Ovary (tissue), 10 donors: ENCODE measurements at places on chromosomes 6 and 20. TPM values are rescaled to one million over a fixed set of nuclear protein-coding genes. Genes with fewer than 3 reads are reported as not detected.

UNC5CL gene
- polyA plus RNA-seq, result 0.91 TPM

KIF6 gene
- 0.15 TPM for polyA plus RNA-seq

LY6G6F gene
- polyA plus RNA-seq, result not detected

COL20A1 gene
- polyA plus RNA-seq, result not detected

GPR6 gene
- polyA plus RNA-seq, result not detected

RAET1G gene
- 1.5 TPM for polyA plus RNA-seq

ZNF311 gene
- polyA plus RNA-seq, result 1.7 TPM

TMEM181 gene
- polyA plus RNA-seq, result 7.3 TPM

JPH2 gene
- polyA plus RNA-seq, result 2.9 TPM

MEP1A gene
- polyA plus RNA-seq, result not detected

RNF182 gene
- 0.50 TPM for polyA plus RNA-seq

CLVS2 gene
- polyA plus RNA-seq, result 0.08 TPM

ABT1 gene
- polyA plus RNA-seq, result 8.5 TPM

LY6G5C gene
- 3.7 TPM for polyA plus RNA-seq

KIAA1755 gene
- polyA plus RNA-seq, result 9.6 TPM

OSTM1 gene
- 10.9 TPM for polyA plus RNA-seq

RANBP9 gene
- polyA plus RNA-seq, result 24.8 TPM

PSORS1C2 gene
- not detected for polyA plus RNA-seq

EYS gene
- 0.03 TPM for polyA plus RNA-seq

SNAI1 gene
- 0.95 TPM for polyA plus RNA-seq

RFX6 gene
- not detected for polyA plus RNA-seq

CALHM4 gene
- not detected for polyA plus RNA-seq

PACRG gene
- 2.5 TPM for polyA plus RNA-seq

RHAG gene
- polyA plus RNA-seq, result not detected

SRPK1 gene
- polyA plus RNA-seq, result 18.5 TPM

CENPW gene
- polyA plus RNA-seq, result 8.6 TPM

SYCP2 gene
- polyA plus RNA-seq, result 0.70 TPM

ADGRF1 gene
- not detected for polyA plus RNA-seq

HRH3 gene
- polyA plus RNA-seq, result not detected

TGM3 gene
- polyA plus RNA-seq, result 0.20 TPM

COL12A1 gene
- 165 TPM for polyA plus RNA-seq

CUTA gene
- 250 TPM for polyA plus RNA-seq

ANGPT4 gene
- polyA plus RNA-seq, result 3.0 TPM
